ENCODE measurements at places on chromosomes 11 and 22. TPM values are rescaled to one million over a fixed set of nuclear protein-coding genes. Genes with fewer than 3 reads are reported as not detected.

KRTAP5-11 gene
- polyA plus RNA-seq, result not detected

C22orf42 gene
- polyA plus RNA-seq, result not detected

DNA sequence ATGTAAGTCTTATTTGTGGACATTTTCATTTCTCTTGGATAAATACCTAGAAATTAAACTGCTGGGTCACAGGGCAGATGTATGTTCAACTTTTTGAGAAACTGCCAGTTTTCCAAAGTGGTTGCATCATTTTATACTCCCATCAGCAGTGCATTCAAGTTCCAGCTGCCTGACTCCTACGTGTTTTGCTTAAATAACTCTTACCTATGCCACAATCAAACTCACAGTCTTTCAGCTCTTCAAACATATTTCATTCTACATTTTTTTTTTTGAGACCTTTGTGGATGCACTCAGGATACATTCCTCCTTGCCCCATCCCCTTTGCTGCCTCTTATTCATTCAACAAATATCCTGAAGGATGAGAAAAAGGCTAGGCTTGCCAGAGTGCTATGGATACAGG, 9.2 kb downstream of the TCF20 start:
- no peak for DNase-seq

ARHGAP32 gene
- 2.4 TPM for polyA plus RNA-seq

DNA sequence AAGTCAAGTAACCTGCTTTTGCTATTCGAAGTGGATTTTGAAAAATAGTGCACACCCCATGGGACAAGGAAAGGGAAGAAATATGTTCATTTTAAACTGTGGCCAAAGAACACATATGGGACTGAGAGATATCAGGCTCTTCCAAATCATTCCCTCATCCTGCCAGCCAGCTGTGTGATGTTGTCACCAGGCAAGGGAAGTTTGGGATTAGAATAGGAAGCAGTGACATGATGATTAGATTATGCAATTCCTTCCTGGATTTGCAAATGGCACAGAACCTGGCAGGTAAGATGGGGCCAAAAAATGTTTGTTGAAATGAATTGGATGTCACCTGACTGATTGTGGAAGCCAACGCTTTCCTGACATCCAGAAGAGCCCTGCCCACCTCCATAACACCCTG, 4.9 kb upstream of the SCN3B start:
- DNase-seq, result no peak

DNA sequence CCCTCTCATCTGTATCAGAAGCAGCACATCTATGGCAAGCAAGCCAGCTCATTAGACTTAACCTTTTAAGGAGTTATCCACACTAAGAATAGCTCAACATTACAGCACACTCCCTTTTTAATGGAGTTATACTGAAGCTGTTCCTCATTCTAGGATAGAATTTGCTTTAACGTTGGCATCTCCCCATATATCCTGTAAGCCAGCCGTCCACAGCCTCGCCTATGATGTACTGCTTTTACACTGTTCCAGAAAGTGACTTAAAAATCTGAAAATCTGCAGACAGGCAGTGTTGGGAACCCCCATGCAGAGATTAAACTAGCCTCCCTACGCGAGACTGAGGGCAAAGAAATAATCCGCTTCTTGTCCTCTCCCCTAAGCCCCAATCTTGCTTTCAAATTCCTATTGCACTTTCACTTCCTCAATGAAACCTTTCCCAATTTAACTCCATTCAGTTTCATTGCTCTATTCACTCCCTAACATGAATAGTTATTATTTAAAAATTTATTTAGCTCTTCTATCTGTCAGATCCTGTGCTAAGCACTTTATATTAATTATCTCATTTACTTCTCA, 225.0 kb downstream of the BLID start:
- no peak for DNase-seq

GRCh38 chr11:123892031-123892430, 6.6 kb upstream of the TMEM225 start:
- no peak for DNase-seq

- no peak for DNase-seq
Observed at GRCh38 chr11:3224401-3225057, 5.9 kb upstream of the MRGPRG start.

GRCh38 chr11:62980133-62980760, 4.5 kb downstream of the SLC22A6 start:
- no peak for DNase-seq

DNA sequence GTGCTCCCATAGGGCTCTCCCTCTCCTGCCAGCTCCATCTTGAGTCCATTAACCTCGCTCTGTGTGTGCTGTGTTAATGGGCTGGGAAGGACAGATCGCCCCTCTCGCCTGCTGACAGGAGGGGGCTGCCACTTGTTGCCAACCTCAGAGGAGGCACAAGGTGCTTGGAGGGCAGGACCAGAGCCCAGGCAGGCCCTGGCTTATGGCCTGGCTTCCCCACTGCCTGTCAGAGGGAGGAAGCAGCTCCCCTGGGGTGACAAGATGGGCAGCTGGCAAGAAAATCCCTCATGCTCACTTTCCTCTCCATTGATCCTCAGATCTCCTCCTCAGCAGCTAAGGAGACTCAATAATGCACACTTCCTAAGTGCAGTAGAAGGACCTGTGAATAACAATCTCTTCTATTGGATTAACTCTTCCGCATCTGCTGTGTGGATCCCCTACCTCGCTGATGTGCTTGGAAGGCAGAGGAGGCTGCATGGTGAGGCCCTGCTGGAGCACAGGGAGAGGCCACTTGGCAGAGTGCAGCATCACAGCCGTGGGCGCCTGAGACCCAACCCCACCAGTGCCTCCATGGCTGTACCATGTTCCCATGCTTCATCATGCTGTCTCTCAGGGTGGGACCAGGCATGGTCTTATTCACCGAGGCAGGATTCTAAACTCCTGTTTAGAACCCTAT, 70.3 kb downstream of the TRIM29 start:
- no peak for DNase-seq

- DNase-seq, result no peak
Observed at GRCh38 chr22:32911503-32911902, 110.0 kb downstream of the TIMP3 start.

DNA sequence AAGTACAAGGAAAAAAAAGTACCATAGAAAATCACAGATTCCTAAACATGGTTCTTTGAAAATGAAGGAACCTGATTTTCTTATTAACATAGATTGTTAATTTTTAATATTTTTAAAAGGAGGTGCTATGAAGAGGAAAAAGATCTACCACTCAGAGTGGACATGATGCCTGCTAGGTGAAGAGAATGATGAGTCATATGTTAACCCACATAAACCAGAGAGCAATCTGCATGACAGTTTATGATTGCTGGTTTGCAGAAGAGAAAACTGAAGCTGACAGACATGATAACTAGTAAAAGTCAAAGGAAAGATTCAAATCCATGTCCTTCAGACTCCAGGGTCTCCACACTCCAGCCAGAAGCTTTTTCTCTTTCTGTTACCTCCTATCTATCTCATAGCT, 1231.7 kb downstream of the LRRC4C start:
- DNase-seq, result no peak

ZNF280A gene
- not detected for polyA plus RNA-seq

DNA sequence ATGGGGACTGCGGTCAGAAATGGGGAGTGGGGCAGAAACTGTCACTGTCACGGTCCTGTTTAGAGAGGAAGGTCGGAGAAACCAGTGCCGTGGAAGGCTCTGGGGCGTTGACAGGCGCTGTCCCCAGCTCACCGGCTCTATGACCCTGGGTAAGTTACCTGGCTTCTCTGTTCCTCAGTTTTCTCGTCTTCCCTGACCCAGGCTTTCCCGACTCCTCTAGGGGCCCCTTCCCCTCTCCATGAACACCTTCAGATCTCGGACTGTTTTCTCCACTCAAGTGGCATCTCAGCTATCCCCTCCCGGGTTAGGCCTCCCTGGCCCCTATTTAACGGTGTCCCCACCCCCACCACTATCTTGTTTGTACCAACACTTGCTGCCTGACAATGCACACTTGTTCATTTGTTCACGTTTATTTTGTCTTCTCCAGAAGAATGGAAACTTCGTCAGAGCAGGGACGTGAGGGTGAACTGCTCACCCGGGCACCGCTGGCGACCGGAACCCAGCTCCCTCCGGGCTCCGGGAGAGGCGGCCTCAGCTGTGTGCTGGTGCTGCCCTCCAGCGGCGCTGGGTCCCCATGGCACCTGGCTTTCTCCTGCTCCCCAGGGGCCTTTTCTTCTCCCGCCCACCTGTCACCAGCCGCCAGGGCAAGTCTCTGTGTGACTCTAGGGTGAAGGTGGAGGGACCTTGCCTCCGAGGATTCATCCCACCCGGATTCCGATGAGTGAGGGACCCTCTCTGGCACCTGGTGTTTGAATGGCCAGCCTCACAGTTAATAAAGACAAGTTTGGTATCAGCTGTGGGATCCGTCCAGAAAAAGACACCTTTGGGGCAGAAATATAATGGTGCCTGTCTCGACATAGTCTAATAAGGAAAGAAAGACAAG, 33.1 kb upstream of the SLC35C1 start:
- DNase-seq, result peak; percentile 89

DNA sequence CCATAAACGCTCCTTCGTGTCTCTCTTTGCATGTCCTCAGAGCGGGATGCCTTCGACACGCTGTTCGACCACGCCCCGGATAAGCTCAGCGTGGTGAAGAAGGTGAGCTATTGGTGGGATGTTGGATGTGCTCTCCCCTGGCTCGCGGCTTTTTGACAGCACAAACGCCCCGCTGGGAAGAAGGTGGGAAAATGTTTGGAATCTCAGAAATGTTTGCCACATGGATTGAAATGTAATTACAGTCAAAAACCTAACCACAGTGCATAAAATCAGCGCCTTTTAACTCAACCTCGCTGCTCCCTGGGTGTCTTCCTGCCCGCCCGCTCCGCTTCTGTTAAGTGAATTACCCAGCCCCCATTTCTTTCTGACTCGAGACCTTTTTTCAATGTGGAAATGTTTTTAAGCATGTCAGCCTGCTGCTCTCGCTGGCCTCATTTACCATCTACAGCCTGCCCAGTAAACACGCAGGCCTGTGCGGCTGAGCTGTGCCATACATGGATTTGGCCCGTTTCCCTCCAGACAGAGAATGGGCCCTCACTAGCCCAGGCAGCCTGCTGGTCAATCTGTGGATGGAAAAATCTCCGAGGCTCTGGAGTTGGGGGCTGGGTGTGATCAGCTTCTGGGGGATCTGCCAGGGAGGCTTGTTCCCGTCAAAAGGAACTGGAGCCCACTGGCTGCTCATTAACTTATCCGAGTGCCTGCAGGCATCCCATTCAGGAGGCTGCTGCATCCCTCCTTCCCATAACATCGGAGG, 32.7 kb upstream of the PARVG start:
- no peak for DNase-seq

- DNase-seq, result no peak
Observed at GRCh38 chr22:43260331-43261231, 73.6 kb upstream of the TTLL12 start.

DNA sequence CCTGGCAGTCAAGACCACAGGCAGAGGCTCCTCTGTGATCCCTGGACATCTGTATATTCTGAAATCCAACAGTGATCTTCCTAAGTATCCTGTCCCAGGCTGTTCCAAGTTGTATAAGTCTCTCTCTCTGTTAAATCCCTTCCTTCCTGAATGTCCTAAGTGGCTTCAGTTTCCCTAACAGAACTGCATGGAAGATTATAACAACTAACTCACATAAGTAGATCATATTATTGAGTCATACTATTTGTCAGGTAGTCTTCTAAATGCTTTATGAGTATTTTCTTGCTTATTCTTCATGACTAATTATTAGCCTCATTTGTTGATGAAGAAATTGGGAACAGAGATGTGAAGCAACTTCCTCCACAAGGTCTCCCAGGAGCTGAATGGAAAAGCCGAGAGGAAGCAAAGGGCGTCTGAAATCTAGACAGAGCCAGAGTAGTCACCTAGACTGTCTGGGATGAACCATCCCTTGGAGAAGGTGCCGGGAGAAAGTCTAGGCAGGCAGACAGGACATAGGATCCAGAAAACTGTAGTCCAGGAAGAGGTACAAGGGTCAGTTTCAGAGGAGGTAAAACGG, 93.2 kb upstream of the FAT3 start:
- no peak for DNase-seq

DNA sequence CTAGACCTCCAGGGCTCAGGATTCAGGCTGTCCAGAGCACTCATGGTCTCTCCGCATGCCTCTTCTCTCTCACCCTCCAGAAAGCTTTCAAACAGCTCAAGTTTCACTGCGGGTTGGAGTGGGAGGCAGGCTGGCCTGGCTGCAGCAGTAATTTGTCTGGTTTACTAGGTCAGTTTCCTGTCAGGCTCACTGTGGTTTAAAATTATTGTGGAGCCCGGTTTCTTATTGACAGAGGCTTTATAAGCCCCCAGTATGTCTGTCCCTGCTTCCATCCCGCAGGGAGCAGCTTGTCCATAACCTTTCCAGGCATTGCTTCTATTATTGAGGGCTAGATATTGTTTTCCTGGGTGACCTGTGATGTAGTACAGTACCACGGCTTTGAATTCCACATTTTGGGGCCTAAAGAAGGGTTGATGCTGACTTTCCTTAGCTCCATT, 235.3 kb upstream of the SORL1-AS1 start:
- peak; percentile 15 for DNase-seq

GRCh38 chr11:128415539-128415938, 171.8 kb downstream of the ETS1 start:
- no peak for DNase-seq

HOATZ gene
- polyA plus RNA-seq, result not detected

SLC17A6 gene
- not detected for polyA plus RNA-seq

DNA sequence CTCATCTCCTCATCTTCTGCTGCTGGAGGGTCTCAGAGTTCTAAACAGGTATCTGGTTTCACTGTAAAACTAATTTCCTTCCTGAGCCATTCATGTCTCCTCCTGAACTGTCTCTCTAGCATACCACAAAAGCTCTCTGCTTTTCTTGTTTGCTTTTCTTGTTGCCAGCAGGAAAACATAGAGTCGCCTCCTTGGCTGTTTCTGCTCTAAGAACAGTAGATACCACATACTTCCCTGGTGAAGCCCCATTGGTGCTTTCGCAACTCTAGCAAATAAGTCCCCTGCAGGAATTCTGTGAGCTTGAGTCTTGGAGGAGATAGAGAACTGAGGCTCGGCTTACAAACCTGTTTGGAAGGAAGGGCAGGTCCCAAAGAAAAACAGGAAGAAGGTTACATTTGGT, 7.0 kb downstream of the DIXDC1 start:
- no peak for DNase-seq

FOSL1 gene
- polyA plus RNA-seq, result 48.1 TPM

MB gene
- 16,360 TPM for polyA plus RNA-seq

HTR3B gene
- polyA plus RNA-seq, result not detected

ART1 gene
- not detected for polyA plus RNA-seq

GRCh38 chr22:32100711-32101110, 57.6 kb downstream of the SLC5A1 start:
- DNase-seq, result no peak

MMP11 gene
- 10.5 TPM for polyA plus RNA-seq

GRCh38 chr22:37497062-37497599, 10.9 kb upstream of the MFNG start:
- DNase-seq, result no peak

DNA sequence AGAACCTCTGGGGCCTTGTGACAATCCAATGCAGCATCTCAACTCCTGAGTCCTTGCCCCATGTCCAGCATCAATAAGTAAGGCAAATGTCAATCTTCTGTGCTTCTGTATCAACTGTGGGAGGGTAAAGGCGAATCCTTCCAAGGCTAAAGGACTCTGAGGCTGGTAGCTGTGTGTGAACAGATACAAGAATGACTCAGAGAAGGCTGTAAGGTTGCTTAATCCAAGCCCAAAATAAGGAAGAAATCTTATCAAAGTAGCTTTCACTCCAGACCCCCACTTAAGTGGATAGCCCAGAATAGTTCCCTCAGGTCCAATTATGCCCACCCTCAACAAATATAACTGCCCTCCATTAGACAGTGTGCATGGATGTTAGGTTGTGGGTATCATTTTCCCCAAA, 28.1 kb upstream of the SCGB1A1 start:
- no peak for DNase-seq
